ENCODE measurements at places on chromosomes 2 and 18. TPM values are rescaled to one million over a fixed set of nuclear protein-coding genes. Genes with fewer than 3 reads are reported as not detected.

Gene EPB41L3
- 14.4 TPM for total RNA-seq

GRCh38 chr2:11873356-11874154 lies 127.1 kb downstream of the LPIN1 start:
- H3K4me1 ChIP-seq: peaks cover 11% of the 10 kb centered on the region
- no peak for DNase-seq
- H3K27ac ChIP-seq: no peak overlapping the region

GRCh38 chr2:61463769-61464475 lies 7.0 kb downstream of the USP34 start:
- no peak for DNase-seq
- H3K27me3 ChIP-seq: no peaks in the 10 kb centered on the region
- peaks cover 14% of the 10 kb centered on the region for H3K4me1 ChIP-seq
- H3K36me3 ChIP-seq: no peaks in the 10 kb centered on the region

DNA sequence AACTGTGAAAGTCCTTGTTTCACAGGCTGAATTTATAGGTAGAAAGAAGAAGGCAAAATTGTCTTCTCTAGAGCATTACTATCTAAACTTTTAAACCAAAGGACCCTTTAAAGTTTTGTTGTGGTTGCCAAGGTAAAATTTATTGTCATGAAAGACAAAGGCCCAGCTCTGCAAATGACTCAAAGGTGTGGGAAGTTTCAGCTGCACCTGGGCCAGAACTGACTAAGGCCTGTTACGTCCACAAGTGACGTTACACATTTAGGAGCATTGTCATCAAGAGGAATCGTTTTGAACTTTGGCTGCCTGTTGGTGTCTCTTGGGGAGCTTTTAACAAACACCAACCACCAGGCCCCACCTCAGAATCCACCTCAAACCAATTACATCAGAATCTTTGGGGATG lies 8.1 kb upstream of the DSC3 start:
- DNase-seq: no peak
- H3K4me1 ChIP-seq: peaks cover 9% of the 10 kb centered on the region
- H3K27ac ChIP-seq: no peak overlapping the region
- no peak overlapping the region for H3K4me3 ChIP-seq
- H3K27me3 ChIP-seq: no peaks in the 10 kb centered on the region

DNA sequence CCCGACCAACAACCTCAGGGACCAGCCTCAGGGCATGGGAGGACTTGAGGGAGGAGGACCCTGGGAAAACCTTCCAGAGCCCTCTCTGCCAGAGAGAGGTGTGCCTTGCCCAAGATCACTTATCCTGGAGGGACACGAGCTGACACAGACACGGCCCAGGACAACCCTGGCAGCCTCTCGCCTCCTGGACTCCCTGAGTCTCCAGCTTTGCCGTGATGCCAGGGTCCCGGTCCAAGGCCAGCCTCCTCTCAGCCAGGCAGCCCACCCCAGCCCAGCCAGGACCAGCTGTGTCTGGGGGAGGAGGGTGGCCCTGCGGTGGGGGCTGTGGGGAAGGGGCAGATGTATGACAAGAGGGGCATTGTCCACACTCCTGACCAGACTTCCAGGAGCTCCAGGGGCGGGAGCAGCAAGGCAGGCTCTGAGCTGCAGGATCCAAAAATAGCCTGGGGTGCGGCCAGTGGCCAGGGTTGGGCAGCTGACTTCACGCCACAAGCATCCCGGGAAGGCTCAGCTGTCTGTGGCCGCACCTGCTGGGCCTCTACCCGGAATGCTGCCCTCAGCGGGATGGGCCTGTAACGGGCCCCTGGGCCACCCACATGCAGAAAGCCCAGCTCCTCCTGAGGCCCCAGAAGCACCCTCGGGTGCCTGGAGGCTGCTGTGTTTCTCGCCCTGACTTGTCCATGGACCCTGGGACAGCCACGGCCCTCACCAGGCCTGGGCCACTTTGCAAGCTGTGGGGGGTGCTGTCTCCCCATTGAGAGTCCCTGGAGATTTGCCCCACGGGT lies 65.5 kb upstream of the GPC1 start:
- H3K4me3 ChIP-seq: no peak overlapping the region
- H3K4me1 ChIP-seq: peaks cover 29% of the 10 kb centered on the region
- peak overlapping the region; percentile 14 for H3K27ac ChIP-seq
- no peaks in the 10 kb centered on the region for H3K36me3 ChIP-seq

DNA sequence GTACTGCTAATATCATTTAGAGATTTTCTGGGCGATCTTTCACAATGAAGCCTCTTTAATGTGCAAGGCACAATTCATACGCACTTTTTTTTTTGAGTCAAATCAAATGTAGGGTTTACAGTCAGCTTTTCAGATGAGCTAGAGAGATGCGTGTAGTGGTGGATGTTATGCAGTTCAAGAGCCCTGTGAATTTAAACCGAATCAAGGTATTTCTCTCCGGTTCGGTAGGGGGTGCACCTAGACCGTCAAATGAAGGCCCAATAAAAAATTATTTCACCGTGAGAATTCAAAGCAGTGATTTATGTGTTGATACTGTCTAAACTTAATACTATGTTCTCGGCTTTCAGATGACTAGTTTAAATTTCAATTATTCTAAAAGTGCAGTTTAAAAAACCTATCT lies 1.1 kb downstream of the PTH2R start:
- H3K4me1 ChIP-seq: peaks cover 13% of the 10 kb centered on the region
- DNase-seq: no peak
- no peak overlapping the region for H3K4me3 ChIP-seq
- no peak overlapping the region for H3K27ac ChIP-seq
- peaks cover 43% of the 10 kb centered on the region for H3K27me3 ChIP-seq

- H3K4me3 ChIP-seq: no peak overlapping the region
- DNase-seq: no peak
- H3K36me3 ChIP-seq: no peaks in the 10 kb centered on the region
- H3K27ac ChIP-seq: no peak overlapping the region
- no peaks in the 10 kb centered on the region for H3K4me1 ChIP-seq
These were observed 1906.0 kb upstream of the PIK3C3 start for GRCh38 chr18:40048886-40049650.

GRCh38 chr2:25043241-25043867 lies 1.5 kb downstream of the EFR3B start:
- H3K4me1 ChIP-seq: peaks cover 24% of the 10 kb centered on the region
- no peak for DNase-seq
- peak overlapping the region; percentile 61 for H3K4me3 ChIP-seq
